Ecto neural progenitor cell (in vitro differentiated cells): ENCODE measurements at places on chromosomes 3 and 15.

GRCh38 chr15:24682002-24682401 lies 6.4 kb downstream of the NPAP1 start:
- DNase-seq, result no peak

- no peak for DNase-seq
Observed at GRCh38 chr3:69309814-69310213, 76.1 kb downstream of the FRMD4B start.

- DNase-seq, result no peak
Observed at GRCh38 chr3:16490062-16490619, 23.4 kb downstream of the RFTN1 start.

GRCh38 chr3:65641777-65642176 lies 396.9 kb downstream of the MAGI1 start:
- no peak for DNase-seq

DNA sequence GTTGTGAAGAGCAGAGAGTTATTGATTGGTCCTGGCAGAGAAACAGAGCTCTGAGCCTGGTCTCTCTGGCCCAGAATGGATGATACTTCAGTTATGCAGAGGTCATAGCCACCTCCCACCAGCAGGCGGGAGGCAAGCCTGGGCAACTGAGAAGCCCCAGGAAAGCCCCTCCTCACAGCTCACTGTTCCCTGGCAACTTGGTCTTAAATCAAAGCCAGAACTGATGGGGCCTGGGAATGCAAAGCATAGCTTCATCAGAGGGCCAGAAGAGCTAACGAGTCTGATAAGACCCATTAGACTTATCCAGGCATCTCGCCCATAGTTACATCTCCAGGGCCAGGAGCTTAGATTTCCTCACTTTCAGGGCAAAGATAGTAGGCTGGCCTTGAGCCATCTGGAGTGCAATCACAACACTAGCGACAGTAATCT lies 5.5 kb upstream of the COLQ start:
- peak; percentile 77 for DNase-seq

- DNase-seq, result no peak
Observed at GRCh38 chr3:48414376-48415250, 15.3 kb downstream of the PLXNB1 start.

DNA sequence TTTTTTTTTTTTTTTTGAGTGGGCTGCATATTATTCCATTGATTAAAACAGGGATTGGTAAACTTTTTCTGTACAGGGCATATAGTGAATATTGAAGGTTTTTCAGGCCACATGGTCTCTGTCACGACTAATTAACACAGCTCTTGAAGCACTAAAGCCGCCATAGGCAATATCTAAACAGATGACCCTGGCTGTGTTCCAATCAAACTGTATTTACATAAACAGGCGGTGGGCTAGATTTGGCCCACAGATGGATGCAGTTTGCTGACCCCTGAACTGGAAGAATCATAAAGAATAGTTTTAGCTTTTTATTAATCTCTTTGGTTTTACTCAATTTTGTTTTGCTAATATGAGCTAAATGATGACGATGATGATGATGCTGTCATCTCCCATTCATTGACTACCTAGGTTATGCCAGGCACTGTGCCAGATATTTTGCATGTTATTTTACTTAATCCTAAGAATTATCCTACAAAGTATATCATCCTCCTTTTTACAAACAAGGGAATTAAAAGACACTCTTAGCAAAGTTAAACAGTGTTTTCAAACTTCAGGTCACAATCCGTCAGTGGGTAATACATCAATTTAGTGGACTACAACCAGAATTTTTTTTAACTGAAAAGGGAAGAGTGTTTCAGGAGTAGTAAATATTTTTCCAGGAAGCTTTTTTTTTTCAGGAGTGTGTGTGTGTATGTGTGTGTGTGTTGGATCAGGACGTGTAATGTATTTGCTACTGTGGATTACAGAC lies 54.3 kb downstream of the LMCD1 start:
- no peak for DNase-seq

GRCh38 chr3:135491491-135492205 lies 473.9 kb upstream of the PPP2R3A start:
- no peak for DNase-seq

DNA sequence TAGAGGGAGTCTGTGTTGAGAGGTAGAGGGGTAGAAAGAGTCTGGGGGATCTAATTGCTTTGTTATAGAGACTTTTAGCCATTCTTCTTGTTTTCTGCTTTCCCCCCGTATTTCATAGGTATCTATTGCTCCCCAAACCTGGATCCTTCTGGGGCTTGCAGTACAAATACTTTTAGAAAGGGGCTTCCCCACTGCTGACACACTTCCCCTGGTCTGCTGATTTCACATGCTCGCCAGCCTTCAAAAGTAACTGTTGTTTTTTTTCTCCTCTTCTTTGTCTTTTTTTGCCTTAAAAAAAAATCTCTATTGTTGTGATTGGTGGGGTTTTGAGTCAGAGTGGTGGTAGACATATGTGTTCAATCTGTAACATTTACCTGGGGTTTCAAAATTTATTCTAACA lies 300.6 kb upstream of the AZI2 start:
- no peak for DNase-seq

DNA sequence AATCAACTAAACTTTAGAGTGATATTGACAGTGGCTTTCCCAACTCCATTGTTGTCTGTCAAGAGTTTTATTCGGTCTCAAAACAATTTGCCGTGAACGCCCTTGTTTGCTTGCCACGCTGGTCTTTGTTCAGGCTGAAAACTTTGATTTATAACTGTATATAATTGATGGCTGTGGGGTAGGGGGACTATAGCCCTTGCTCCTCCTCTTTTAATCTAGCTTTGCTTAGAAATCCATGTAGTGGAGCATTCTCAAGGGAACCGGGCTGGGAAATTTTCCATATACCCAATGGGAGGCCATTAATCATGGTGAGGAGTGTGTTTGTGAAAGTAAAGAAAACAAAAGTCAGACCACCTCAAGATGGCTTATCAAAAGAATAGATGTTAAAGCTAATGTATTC lies 339.8 kb upstream of the RARB start:
- DNase-seq, result no peak

DNA sequence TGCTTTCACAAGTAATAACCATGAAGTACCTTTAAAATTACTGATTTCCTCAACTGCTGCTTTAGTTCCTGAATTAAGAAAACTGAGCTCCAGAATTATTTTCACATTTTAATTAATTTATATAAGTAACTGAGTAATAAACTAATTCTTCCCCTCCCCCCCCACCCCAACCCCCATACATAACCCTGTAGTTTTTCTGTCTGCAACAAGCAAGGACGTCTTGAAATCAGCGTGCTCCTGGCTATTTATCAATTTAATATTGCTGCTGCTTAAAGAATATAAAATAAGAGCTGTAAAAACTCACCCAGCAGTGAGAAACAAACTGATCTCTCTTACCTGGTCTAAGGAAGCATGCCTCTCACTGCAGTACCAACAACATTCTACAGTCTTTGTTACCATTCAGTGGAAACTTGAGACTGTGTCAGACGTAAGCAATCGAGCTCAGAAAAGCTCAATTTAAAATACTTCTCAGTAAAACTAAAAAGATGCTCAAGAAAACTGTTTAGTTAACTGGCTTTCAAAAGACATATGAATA lies 121.0 kb downstream of the TFDP2 start:
- no peak for DNase-seq

DNA sequence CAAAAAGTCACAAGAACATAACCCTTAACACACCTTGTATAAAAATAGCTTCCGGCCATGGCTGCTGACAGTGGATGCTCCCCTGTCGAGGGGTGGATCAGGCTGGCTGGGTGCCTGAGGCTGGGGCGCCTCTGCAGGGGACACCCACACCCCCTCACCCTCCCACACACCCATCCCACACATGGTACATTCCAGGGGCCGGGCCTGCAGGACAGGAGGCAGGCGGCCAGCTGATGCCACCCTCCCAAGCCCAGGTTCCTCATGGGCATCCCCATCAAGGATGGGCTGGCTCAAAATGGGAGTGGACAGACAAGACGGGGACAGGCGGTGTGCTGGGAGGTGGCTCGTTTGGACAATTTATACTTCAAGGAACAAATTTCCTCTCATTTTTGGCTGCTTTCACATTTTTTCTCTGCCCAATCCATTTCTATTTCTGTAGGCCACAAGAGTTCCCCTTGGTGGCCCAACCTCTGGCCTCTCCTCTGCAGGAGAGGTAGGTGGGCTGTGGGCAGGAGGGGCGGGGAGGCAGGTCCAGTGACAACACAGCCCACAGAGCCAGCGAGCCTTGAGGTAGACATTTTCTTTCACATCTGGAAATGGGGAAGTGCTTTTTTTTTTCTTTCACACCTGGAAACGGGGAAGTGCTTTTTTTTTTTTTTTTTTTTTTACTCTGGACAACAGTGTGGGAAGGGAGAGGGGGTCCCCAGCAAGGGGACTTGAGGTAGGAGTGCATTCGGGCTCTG lies 23.3 kb downstream of the RNU5B-1 start:
- no peak for DNase-seq

- DNase-seq, result no peak
Observed at GRCh38 chr3:151091685-151092345, 6.4 kb downstream of the MED12L start.

- DNase-seq, result no peak
Observed at GRCh38 chr3:192653862-192654261, 73.5 kb downstream of the FGF12 start.

DNA sequence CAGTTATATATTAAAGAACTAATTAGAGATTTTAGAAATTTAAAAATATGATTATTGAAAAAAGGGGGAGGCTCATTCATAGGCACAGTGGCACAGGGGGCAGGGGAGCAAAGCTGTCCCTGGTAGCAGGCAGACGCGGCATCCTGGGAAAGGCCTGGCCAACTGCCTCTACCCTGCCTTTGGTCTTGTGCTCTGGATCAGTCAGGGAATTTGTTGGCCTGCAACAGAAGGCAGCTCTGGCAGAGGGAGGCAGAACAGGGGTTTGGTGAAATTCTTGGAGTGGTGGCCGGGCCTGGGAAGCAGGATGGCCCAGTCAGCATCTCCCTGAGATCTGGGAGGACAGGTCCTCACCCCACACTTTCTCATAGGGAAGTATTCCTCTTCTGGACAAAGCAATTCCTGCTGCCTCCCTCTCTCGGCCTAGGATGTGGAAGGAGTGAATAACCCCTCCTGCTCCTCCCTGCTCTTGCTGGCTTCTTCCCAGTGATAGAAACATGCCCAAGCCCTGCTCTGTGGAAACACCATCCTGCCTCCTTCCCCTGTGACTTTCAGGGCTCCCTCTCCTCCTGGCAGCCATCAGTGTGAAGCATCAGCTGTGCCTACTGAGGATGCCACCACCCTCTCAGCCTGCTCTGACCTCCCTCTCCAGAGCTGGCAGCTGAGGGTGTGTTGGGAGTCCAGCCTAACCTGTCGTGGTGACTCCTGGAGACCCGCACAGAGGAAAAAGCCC lies 26.9 kb downstream of the PRR20G start:
- peak; percentile 39 for DNase-seq

GRCh38 chr3:86793786-86794185 lies 197.2 kb downstream of the VGLL3 start:
- no peak for DNase-seq

DNA sequence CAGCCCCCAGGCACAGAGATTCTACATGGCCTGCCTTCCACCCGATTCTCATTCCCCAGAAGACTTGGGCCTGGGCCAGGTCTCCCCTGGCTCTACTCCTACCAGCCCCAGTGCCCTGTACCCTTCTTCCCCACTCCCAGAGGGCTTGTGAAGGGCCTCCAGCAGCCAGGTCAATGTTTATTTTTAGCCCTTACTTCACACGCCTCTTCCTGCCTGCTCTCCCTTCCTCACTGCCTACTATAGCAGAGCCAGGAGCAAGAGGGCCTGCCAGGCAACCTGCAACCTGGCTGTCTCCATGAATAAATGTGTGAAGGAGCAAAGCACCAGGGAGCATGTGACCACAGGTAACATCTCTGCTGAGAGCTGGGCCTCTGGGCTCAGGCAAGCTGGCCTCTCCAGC lies 26.4 kb upstream of the APEH start:
- DNase-seq, result no peak

DNA sequence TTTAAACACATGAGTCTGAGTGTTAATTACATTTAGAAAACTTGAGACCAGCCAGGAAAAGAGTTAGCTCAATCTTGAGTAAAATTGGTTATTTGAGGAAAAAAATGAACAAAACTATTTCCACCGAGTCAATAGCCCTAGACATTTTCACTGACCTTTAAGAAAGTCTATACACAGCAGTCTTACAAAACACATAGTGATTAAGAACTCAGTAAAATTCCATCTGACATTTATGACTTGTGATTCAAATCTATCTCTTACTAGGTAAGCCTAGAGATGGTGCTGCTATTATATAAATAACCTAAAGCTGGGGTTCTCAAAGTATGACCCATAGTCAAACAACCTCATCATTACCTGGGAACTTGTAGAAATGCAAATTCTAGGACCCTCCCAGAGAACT lies 109.1 kb upstream of the COL8A1 start:
- DNase-seq, result no peak

GRCh38 chr3:152356870-152357276 lies 88.1 kb downstream of the MBNL1 start:
- no peak for DNase-seq

DNA sequence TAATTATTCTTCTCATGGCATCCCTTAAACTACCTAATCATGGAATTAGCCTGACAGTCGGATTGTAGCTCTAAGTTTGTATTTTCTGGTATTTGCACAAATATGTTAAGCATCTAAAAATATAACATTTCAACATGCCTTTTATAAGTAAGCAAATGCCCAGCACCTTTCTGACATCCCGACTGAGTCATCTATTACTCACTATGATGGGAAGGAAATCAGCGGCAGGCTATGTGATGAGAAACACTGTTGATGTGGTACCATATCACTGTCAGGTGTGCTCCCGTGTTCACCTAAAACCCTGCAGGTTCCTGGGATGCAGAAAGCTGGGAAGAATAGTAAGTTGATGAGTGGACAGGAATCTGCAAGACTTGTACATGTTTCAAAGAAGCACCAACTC lies 367.8 kb upstream of the IL12A start:
- DNase-seq, result no peak

DNA sequence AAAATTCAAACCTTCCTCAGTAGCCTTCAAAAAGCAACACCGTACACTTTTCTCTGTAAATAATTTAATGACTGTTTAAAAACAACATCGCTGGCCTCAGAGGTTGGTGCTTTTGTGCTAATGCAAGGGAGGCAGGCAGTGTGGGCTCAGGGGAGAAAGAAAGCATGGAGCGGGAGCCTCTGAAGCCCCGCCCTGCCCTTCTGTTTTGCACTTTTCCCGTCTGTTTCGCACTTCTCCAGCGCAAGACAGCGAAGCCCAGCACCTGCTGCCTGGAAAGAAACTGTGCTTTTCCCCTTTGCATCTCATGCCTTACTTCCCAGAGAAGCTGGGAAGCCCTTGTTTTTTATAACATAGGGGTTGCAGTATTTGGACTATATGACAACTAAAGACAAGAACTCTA lies 23.1 kb downstream of the TRPM1 start:
- DNase-seq, result no peak
